NCI-H187 (cell line): ENCODE measurements at places on chromosomes 3 and 15.

DNA sequence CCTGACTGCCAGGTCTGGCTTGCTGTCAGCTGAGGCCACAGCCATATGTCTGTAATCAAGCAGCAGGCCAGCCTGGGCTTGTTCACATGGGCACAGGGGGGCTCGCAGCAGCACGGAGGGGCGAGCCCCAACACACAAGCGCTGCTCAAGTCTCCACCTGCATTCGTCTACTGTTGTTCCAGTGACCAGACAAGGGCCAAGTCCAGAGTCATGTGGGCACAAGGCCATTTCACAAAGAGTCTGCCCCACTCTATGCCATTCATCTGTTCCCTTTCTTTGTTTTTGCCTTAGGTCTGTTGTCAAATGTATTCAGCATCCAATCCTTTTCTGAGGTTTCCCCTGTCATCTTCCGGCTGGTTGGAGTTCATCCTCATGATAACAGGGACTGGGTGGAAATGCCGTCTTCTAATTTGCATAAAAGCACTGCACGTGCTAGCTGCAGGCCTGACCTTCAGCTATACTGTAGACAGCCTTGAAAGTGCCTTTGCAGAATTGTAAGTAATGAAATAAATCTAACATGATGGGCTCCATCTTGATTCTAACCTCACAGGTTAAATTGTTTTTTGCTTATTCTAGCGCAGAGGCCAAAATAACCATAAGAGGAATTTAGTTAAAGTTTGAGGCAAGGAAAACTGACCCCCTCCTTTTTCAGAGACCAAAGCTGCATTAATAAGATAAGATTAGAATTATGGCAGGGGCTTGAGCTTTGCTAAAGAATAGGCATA, 28.6 kb upstream of the KBTBD12 start:
- DNase-seq: no peak

DNA sequence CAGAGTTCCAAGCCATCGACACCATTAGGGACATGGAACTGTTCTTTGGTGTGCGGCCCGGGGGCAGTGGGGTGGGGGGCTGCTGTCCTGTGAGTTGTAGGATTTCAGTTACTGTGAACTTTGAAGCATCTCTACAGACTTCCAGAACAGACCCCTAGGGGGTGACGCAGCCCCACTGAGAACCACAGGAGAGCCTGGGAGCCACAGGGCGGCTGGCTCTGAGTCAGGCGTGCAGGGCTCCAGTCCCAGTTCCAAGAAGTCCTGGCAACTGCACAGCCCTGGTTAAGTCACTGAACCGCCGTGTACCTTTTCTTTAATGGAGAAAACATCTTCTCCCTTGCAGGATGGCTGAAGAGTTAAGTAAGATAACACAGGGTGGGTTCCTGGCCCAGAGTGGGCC, 23.5 kb upstream of the LRTM1 start:
- no peak for DNase-seq

GRCh38 chr3:28575100-28575745, 226.6 kb upstream of the AZI2 start:
- no peak for DNase-seq

- DNase-seq: no peak
These were observed 22.7 kb downstream of the CORO2B start for GRCh38 chr15:68601206-68602197.

GRCh38 chr3:49804141-49805041, 1.3 kb downstream of the INKA1 start:
- no peak for DNase-seq

DNA sequence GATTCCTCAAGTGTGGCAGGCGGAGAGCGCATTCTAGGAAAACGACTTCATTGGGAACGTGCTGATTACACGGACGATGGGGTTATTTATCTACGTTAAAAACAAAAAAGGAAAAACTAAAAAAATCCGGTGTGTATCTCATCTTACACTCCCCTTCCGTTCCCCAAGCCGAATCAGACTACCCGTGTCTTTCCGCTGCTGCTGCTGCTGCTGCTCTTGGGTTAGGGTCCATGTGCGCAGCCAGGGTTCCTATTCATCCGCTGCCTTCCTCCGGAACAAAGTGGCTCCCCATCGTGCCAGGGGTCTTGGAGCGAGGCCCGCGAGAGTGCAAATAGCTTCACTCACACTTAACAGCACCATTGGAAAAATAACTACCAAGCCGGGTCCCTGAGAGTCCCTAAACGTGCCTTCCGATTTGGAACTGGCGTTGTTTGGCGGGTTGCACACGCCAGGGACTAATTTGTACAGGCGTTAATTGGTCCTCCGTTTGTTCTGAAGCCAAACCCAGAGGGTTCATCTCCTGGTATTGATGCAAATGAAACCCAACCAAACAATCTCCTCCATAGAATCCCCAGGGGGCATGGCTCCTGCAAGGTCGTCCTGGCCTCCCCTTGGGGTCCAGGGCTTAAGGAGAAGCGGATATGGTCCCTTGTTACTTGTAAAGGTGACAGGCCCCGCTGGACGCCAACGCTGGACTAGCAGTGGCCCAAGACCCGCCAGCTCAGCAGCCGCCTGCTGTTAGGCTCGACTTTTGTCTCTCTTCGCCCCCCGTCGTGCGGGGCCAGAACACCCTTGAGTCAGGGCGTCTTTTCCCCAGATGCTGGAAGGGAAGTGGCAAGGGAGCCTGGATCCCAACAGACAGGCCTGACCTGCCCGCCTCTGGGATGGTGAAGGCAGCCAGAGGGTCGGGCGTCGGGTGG, 11.0 kb upstream of the ONECUT1 start:
- no peak for DNase-seq

DNA sequence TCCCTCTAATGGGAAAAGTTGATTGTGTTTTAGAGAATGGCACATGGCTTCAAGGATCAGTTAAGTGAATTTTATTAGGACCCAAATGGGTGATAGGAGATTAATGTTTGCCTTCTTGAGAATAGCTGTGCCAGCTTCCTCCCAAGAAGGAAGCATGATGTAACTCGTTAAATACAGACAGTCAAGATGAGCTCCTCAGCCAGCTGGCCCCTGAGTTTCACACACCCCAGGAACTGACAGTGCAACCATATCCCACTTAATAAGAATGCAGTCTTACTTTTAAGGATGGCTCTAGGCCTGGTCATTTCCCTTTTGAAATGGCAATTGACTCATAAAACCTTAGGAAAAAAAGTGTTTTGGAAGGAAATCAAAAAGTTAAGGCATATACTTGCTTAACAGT, 472.8 kb upstream of the KCNMB2 start:
- DNase-seq: no peak

DNA sequence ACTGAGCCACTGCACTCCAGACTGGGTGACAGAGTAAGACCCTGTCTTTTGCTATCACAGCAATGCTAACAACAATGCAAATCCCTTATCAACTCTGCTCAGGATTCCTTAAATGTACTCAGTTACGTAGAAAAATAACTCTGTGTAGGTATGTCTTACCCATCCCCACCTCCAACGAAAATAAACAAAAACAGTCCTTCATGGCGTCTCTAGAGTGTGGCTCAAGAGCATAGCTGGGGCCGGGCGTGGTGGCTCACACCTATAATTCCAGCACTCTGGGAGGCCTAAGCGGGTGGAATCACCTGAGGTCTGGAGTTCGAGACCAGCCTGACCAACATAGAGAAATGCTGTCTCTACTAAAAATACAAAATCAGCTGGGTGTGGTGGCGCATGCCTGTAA, 13.2 kb upstream of the NCKIPSD start:
- no peak for DNase-seq

DNA sequence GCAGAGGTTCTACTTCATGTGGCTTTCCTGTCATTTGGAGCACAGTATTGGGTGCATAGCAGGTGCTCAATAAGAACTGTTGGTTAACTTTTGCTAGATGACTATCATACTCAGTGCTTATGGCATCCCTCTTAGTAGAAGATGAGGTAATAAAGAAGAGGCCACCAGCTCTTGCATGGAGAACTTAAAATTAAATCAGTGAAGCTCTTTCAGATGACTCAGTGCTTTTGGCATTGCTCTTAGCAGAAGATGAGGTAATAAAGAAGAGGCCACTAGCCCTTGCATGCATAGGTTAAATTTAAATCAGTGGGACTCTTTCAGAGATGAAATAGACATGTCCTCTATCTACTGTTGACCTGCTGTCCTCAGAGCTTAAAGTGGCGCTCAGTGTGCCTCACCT, 109.4 kb upstream of the FGF7 start:
- no peak for DNase-seq

DNA sequence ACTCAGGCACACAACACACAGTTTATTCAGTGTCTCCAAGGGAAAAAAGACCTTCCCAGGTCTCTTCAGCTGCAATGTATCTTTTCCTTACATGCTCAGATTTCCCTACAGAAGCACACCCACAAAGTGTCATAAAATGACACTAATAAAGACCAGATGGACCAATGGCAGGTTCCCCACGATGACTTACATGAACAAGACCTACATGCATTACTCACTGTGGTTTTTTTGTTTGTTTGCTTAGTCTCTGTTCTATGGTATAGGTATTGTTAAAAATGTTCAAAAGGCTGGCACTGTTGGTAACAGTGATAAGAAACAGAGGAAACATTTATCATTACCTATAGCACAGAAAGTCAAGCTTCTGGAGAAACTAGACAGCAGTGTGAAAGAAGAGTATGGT, 318.2 kb upstream of the TMCO5A start:
- no peak for DNase-seq

DNA sequence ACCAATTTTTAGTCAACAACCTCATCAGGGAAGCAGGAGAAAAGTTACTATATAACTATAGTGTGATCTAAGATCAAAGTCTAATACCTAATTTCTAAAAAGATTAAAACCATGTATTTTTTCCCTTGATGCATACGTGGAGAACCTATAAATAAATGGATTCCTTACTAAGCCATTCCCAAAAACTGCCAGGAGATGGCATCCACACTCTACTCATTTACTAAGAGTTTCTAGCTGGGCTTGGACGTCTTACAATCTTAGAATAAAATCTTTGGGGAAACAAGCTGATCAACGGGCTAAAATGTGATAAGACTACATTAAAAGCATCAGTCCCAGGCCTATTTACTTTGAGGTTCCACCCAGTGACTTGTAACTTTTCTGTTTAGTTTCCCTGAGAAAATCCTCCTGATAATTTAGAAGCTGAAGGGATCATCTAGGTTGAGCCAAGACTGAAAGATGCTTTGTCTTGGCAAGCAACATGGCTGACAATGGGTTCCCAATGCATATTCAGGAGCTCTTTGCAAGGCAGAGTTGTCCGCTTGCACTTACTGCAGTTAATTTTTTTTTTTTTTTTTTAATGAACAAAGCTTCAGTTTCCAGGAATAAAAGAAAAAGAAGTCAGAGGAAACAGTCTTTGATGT, 85.5 kb upstream of the FGF12 start:
- peak; percentile 15 for DNase-seq
